Right ventricle myocardium superior (tissue), 1 donor: ENCODE measurements at places on chromosomes 3 and 15.

GRCh38 chr3:13556917-13557316, 8.0 kb downstream of the FBLN2 start:
- no peak for DNase-seq

GRCh38 chr15:25092661-25093060, 137.9 kb downstream of the SNRPN start:
- DNase-seq, result no peak

DNA sequence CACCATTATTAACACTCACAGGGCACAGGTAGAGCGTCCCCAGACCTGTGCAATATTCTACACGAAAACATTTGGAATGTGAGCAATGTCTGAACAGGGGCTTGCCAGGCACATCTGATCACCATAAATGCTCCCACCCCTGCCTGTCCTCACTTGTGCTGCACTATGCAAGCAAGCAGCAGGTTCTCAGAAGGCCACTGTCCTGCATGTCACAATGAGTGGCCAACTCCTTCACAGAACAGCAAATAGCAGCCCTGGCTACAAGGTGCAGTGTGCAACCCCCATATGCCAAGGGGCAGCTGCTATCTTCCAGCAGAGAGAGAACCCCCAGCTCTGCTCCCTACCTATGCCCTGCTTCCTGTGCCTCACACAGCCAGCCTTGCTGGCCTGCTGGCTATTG, 32.6 kb downstream of the SEC22C start:
- no peak for DNase-seq

- no peak for DNase-seq
Observed at GRCh38 chr3:106610362-106610959, 741.6 kb upstream of the CBLB start.
